Amniotic stem cell (primary cell): ENCODE measurements at places on chromosomes 2 and 18.
A peak's percentile ranks its signal among the peaks of the same experiment; 100 is the strongest.

- DNase-seq: peak; percentile 1
These were observed 31.7 kb upstream of the UBXN4 start for GRCh38 chr2:135709992-135710391.

DNA sequence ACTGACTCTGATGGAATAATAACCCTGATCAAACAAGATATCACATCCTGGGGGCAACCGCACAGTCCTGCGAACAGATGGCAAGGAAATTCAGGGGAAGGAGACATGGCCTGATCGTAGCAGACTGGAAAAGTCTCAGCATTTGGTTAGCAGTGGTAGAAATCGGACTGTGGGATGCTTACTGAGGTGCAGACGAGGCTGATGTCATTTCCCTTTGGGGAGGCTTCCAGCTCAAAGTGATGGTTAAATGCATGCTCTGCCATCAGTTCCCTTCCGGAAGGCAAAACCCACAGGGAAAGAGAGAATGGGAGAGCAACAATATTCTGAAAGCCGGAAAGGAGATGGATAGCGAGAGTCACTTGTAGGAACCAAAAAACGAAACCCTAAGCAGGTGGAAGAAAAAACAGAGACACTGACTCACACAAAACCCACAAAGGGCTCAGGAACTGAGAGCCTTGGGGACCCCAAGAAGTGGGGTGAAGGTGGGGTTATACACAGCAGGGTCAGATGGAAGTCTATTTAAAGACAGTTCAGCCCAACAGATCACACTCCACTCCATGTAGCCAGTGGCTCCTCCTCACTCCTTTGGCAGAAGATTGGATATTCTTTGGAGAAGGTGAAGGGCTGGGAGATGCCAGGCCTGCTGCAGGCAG lies 93.1 kb downstream of the INPP5D start:
- DNase-seq: no peak

DNA sequence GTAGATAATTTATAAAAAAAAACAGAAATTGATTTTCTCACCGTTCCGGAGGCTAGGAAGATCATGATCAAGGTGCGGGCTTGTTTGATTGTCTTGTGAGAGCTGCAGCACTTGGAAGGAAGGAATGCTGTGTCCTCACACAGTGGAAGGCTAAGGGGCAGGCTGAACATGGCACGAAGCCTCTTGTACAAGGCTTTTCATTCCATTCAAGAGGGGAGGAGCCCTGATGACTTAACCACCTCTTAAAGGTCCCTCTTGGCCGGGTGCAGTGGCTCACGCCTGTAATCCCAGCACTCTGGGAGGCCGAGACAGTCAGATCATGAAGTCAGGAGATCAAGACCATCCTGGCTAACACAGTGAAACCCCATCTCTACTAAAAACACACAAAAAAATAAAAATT lies 39.2 kb downstream of the PID1 start:
- no peak for DNase-seq

GRCh38 chr2:47218066-47218581 lies 63.0 kb upstream of the STPG4 start:
- no peak for DNase-seq

DNA sequence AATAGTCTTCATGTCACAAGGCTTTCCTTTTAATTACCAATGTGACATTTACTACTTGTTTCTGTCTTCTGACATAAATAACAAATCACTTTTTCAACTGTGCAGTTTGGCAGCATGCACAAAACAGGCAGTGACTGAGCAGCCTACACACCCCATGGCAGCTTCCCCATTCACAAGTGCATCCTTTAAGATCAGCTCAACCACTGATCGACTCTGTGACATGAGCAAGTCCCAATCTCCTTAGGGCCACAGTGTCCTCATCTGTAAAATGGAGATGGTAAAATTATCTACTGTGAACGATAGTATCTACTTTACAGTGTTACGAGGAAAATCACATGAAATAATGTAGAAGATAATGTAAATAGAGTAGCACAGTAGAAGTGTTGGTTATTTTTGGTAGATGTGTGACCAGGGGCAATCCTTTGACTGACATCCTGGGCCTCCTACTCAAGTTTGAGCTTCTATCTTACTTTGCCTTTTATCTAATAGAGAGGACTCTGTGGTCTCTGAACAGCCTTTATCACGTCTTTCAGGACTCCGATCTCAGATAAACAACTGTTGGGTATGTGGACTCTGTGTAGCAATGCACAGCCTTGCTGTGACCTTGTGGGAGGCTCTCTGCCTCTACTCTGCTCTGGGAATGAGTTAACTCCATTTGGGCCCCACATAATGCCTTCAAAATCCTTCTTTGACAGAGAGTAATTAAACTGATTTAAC lies 120.6 kb downstream of the PIGN start:
- no peak for DNase-seq

GRCh38 chr2:179132076-179132475 lies 82.1 kb upstream of the CCDC141 start:
- no peak for DNase-seq

DNA sequence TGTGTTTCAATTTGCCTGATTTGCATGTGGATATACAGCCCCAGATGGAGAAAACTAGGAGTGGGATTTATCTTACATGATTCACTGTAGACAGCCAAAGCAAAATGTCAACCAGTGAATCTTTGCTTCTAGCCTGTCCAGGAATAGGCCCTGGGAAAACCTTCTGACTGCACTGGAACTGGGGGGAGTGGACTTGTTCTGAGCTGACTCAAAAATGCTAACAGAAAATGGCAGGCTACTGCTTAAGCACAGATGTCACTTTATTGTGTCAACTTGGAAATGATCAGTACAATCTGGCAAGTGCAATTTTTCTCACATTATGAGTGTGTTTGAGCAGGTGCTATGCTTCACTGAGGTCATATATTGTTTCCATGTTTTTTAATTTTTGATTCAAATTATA lies 593.7 kb downstream of the NRXN1 start:
- DNase-seq: no peak

DNA sequence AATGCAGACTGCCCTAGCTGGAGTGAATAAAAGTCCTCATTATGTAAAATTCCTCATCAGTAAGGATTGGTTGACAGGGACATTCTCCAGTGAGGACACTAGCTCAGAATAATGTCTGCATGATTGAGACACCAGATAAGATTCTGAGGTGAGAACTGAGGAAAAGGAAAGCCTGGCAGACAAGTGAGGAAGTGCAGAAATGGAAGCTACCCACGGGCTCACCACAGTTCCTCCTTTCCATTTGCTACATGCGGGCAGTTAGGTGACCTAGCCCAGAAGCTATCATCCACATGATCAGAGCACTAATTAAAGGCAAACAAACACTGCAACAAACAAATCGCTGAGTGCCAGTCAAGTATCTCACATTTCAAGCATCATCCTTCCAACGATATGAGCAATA lies 27.7 kb downstream of the NETO1 start:
- no peak for DNase-seq

DNA sequence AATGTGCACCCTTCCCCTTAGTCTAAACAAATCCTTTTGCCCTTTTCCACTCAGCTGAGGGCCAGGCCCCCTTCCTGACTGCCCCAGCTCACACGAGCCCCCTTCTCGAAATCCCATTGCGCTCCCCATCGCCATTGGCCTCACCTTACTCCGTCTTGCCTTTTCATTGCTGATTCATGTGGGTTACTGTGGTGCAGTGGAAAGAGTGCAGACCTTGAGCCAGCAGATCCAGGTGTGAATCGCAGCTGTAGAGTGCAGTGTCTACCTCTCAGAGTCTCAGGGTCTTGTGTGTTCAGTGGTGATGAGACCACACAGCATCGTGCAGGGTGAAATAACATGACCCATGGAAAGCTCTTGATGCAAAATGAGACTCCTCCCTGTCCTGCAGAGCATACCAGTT lies 132.4 kb upstream of the APCDD1 start:
- no peak for DNase-seq

GRCh38 chr2:111707700-111708099 lies 176.3 kb downstream of the ANAPC1 start:
- DNase-seq: no peak

GRCh38 chr2:128086244-128086643 lies 4.8 kb upstream of the UGGT1 start:
- DNase-seq: no peak

- no peak for DNase-seq
These were observed 8.5 kb downstream of the OTX1 start for GRCh38 chr2:63058921-63059792.

DNA sequence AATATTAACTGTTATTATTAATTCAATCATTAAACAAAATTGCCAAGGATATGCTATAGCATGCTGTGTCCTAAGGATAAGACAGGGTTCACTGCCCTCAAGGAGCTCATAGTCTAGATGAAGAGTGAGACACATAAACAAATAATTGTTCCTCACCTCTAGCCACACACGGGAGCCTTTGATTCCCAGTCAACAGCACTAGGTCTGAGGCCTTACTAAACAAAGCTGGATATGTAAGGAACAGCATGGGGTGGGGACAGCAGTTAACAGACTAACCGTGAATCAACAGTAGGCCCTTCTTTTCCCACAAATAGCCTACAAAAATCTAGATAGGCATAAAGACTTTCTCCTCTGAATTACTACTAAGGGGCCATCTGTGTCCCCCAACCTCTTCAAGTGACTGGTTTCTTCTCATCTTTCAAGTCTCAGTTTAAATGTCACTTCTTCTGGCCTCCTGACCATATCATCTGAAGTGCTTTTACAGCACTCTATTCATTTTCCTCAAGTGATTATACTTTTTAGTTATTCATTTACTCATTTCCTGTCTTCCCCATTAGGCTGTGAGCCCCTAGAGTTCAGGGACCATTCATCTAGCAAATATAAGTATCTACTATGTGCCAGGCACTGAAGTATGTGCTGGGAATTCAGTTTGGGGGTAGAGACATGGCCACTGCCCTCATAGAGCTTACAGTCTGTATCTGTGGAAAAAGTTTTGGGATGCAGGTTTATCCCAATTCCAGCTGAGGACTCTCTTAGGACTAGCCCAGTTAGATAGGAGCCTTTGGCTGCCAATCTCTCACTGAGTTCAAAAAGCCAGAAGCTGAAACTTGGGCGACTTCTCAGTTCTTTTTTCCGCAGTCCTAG lies 29.9 kb upstream of the IHH start:
- no peak for DNase-seq

GRCh38 chr2:5867056-5867455 lies 174.9 kb downstream of the SOX11 start:
- DNase-seq: no peak

GRCh38 chr2:236612737-236613136 lies 43.1 kb downstream of the ACKR3 start:
- DNase-seq: no peak

GRCh38 chr2:53210538-53210937 lies 557.1 kb upstream of the CHAC2 start:
- DNase-seq: no peak

DNA sequence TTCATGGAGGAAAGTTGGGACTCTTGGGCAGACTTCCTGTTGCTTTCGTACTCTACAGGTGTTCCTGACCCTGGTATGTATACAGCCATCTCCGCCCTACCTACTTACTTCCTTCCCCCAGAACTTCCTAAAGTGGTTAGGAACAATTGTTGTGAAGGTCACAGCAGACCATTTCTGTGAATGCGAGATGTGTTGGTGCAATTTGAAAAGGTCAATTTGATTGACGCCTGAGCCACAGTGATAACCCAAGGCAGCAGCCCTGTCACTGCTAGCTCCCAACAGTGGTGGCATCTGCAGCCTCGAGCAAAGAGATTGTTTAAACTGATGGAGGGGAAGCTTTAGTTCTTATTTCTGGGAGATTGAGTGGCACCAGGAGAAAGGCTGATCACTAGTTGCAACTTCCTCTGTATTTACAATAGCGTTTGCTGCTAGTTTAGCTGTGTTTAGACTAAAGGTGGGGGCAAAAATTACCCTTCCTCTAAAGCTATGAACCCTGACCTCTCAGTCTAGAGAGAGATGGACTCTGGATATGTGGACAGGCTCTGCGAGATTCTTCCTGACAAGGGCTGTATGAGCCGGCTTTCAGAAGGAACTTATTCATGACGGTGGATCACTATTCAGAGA lies 78.3 kb upstream of the MAP4K3 start:
- no peak for DNase-seq

DNA sequence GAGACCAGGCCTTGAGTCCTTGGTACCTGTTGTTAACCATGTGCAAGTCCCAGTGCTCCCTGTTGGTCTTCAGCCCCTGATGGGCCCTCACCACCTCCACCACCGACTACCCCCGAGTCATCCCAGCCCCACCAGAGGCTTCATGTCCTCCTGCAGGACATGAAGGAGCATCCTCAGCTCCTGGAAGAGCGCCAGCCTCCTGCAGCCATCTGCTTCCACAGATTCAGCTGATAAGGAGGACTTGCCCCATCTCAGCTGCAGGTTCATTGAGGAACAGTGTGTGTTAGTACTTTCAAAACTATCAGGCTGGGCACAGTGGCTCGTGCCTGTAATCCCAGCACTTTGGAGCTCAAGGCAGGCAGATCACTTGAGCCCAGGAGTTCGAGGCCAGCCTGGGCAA lies 151.9 kb downstream of the ATP9B start:
- no peak for DNase-seq

DNA sequence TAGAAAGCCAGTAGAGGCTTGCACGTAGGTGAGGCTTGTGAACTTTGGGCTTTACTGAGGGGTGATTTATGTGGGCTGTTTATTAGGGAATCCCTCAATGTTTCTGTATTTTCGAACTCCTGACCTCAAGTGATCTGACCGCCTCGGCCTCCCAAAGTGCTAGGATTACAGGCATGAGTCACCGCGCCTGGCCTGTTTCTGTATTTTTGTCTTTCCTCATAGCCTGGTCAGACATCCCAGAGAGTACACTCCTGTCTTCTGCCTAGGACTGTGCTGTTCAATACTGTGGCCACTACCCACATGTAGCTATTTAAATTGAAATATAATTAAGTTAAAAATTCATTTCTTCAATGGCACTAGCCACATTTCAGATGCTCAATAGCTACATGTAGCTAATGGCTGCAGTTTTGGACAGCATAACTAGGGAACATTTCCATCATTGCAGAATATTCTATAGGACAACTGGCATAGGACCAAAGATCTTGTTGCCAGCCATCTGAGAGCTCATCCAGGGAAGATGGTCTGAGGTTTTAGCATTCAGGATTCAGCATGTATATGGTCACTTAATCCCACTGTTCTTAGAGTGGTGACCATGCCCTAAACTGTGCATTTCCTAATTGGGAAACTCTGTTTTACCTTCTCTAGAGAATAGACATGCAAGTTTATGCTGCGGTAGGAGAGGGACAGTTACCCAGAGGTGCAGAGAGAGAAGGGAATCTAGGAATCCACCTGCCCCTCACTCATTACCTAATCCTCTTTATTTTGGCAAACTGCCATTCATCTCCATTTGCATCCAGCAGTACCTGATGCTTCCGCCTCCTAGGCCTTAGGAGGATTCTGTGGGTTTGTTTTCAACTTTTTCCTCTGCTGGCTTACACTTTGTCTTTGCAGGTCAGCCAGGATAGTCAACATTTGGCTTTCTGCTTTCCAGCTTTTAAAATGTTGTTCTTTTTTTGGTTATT lies 64.4 kb downstream of the LCLAT1 start:
- no peak for DNase-seq
